ENCODE measurements at places on chromosomes 4 and X. TPM values are rescaled to one million over a fixed set of nuclear protein-coding genes. Genes with fewer than 3 reads are reported as not detected.
A peak's percentile ranks its signal among the peaks of the same experiment; 100 is the strongest.

Gene SCRG1
- total RNA-seq: not detected

- DNase-seq: no peak
Measured at GRCh38 chrX:153667281-153667955, 6.2 kb downstream of the PNCK start.

Gene NEIL3
- 0.58 TPM for total RNA-seq

Gene BMP3
- total RNA-seq: not detected

- no peak for DNase-seq
Measured at GRCh38 chr4:5192271-5192670, 141.0 kb downstream of the STK32B start.

DNA sequence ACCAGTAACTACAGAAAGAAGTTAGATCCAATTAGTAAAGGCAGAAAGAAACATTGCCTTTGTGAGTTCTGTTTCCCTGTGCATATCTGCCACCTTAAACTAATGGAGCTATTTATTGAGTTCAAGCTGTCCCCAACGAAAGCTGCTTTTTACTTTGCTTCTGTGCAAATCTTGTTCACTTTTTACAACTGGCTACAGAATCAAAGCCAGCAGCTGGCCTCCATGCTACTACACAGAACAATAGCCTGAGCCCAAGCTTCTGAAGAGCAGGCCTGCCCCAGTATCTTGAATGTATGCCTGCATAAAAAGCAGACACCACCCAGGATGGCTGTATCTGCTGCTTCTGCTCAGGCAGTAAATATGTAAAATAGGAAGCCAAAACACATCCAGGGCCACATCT, 28.1 kb downstream of the ANK2 start:
- DNase-seq: no peak

DNA sequence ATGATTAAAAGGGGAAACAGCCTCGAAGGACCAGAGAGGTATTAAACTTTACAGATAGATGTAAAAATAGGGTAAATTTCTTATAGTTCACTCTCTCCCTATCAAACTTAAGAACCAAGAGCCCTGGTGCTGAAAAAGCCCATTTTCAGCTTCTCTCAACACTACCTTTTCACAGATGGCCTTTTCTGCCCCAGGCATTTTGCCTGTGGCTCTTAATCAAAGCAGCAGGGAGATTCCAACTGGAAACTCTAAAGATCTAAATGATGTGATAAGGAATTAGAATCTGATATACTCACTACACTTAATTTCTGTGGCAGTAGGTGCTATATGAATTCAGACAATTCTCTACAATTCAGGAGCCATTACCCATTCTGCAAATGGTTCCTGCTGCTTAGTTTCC, 60.0 kb downstream of the AMMECR1 start:
- no peak for DNase-seq

- no peak for DNase-seq
Measured at GRCh38 chr4:171929477-171929876, 116.3 kb downstream of the GALNTL6 start.

Gene DTHD1
- 0.71 TPM for total RNA-seq

DNA sequence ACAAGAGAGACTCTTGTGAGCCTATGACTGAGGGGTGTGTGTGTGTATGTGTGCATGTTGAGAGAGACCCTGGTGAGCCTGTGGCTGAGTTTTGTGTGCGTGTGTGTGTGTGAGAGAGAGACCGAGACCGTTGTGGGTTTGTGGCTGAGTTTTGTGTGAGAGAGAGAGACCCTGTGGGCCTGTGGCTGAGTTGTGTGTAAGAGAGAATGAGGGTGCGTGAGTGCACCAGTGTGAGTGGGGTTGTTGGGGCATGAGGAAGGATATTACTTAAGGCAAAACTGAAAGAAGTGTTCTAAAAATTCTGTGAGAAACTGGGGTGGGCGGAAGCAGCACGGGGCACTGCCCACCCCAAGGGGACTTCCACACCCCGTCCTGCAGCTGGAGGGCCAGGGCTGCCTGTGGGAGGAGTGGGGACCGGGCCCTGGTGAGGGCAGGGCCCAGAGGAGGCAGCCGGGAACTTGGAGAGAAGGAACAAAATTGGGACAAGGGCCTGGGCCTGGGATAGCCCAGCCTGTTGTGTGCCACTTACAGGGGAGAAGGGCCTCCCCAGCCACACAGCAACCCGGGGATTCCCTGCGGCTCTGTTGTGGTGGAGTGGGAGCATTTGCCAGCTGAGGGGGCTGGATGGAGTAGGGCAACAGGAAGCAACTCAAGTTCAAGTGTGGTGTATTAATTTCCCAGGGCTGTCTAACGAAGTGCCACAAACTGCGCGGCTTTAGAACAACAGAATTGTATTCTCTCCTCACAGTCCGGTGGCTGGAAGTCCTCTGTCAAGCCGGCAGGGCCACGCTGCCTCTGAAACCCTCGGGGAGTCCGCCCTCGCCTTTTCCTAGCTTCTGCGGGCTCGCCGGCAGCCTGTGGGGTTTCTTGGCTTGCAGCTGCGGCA, 22.1 kb downstream of the TMEM131L start:
- DNase-seq: peak; percentile 77

Data from activated T-cell treated with anti-CD3 and anti-CD28 coated beads, Interleukin-2, amount 50 U/mL, for 4 hours (primary cell).